ENCODE measurements at places on chromosomes 12 and 14.
A peak's percentile ranks its signal among the peaks of the same experiment; 100 is the strongest.

DNA sequence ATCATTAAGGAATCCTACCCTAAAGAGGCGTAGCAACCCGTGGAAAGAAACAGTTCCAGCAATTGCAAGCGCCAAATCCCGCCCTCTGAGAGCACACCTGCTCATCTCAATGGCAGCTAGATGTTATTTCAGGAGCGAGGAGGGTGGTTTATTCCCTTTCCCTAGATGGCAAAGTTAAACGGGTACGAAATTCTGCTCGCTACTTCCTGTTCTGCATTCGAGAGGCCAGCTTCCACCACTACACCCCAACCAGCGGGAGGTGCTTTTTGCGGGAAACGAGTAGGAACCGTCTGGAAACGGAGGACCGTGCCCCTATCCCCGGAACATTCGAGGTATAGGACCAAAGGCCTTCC lies 536 bp downstream of the VPS29 start:
- DNase-seq = peak; percentile 56

DNA sequence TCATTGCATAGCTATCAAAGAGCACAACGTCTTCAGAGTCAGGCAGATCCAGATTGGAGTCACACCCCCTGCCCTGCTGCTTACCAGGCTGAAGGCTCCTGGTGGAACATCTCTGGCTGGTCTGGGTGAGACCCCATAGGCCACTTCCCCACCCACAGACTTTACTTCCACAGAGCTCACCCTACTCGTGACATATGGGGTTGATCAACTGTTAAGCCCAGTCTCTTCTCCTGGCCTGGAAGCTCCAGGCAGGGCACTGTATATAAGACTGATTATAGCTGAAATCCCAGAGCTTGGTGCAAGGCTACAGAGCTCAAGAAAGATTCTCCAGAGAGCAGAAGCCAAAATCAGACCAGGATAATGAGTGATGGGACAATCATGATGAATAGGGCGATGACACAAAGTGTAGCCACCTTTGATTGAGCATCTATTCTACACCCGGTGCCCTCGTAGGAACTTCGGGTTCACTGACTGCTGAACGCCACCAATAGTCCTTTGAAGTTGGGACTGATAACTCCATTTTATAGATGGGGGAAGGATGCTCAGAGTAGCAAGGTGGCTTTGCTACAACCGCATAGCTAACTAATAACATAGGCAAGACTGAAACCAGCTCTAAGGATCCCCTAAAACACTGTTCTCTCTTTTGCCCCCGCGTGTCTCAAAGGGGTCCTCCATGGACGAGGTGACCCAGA lies 287.8 kb downstream of the BCL11B start:
- no peak for DNase-seq

DNA sequence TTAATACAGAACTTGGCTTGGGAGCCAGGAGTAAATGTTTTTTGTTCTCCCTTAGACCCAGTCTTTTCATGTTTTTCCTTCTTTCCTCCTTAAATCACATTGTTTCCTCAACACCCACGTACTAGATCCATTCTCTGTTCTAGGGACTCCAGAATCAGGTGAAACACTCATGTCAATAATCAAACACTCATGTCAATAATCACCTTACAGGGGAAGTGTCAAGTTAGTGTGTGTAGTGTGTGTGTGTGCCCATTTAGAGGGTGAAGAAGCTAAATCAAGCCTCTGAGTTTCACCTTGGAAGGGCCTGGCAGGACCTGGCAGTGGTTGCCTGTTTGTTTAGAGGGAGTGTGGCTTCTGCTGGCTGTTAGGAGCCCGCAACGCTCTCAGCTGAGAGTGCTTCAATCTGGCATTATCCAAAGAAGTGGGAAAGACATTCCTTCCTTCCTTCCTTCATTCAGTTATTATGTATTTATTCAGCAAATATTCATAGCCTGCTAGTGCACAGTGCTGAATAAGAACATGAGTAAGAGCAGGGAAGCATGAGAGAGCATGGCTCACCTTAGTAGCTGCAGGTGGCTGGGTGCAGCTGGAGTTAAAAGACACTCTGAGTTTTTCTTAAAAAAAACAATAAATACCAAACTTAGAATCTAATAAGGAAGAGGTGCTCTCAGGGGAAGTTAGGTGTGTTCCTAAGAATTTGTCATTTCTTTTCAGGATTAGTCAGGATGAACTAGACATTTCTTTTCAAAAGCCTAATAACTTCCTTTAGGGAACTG lies 17.6 kb upstream of the EID3 start:
- no peak for DNase-seq

GRCh38 chr14:72521968-72522741 lies 371.7 kb downstream of the DPF3 start:
- no peak for DNase-seq

DNA sequence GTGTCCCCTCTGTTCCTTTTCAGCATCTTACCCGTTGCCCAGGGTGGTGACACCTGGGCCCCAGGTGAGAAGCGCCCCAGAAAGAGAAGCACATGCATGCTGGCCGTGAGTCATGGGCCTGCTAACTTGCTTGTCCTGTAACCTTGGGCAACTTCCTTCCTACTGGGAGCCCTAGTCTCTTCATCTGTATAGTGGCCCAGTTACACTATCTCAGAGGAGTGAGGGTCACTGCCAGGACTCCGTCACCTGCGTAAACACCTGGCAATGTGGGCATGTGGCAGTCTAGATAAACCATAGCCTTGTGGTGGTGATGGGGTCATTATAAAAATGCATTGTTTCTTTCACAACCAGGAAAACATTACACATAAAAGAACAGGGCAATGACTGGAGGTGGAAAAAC lies 125.2 kb downstream of the SLC25A47 start:
- DNase-seq = no peak

- no peak for DNase-seq
Observed at GRCh38 chr14:71117839-71118743, 210.8 kb downstream of the PCNX1 start.

DNA sequence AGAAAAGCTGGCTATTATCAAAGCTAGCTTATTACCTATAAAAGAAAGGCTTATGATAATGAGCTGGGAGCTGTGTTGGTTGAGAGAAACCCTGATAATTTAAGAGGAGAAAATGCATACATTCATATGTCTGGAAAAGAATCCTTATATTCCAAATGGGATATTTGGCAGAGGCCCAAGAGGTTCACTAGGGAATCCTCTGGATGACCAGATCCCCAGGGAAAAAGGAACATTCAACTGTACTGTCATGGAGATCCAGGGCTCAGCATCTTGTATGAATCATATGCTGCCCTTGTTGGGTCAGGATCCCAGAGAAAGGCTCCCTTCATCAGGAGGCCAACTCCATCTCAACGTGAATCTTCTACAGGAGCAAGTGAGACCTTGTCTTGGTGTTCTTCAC lies 16.6 kb upstream of the FBXO34 start:
- no peak for DNase-seq

DNA sequence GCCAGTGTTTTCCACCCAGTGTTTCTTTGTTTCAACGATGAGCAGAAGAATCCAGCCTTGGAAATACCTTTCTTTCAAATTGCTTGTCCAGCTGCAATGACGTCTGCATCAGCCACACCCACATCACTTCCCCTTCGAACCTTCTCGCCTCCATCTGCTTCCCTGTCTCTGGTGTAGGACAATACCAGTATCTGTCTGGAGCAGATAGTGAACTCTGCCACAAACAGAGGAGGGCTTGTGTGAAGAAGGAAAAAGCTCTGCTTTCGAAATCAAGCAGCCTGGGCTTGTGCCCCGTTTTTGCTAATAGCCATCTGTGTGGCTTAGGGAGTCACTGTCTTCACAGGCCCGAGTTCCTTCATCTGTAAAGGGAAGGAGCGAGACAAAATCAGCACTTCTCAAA lies 415.4 kb downstream of the ZFP36L1 start:
- DNase-seq = no peak

DNA sequence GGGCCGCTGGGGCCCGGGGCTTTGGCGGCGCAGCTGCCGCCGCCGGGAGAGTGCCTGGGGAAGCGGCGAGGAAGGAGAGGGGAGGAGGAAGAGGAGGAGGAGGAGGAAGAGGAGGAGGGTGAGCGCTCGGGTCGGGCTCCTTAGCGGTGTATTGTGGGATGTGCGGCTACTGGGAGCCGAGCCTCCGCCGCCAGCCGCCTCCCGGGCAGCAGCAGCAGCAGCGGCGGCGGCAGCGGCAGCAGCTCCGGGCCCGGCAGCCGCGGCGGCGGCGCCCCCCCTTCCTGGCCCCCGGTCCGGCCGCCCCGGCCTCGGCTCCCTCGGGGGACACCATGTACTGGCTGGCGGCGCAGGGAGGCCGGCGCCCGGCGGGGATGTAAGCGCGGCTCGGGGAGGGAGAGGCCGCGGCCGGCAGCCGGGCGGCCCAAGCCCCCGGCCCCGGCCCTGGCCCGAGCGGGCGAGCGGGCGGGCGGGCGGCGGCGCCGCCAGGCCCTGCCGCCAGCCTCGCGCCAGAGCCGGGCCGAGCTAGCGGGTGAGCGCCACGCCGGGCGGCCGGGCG lies at the start of gene SETD1B:
SETD1B (plus strand) TSS at position 149 of the 556 bp plus-strand sequence. CDS start 729 bp downstream, outside the sequence.
- DNase-seq = no peak

DNA sequence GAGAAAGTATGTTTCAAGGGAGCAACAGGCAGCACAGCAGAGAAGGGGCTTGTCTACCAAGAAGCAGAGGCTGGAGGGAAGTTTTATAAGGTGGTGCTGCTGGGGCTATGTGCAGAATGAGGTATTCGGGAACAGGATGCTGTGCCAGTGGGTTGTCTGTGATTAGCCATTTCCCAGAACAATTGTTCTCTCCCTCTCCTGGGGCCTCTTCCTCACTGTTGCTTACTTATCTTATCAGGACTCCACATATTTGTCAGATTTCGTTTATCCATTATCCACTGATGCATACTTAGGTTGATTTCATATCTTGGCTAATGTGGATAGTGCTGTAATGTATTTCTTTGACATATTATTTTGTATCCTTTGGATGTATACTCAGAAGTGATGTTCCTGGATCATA lies 195.1 kb upstream of the RTL1 start:
- DNase-seq = no peak

GRCh38 chr12:6494968-6495367 lies 1.1 kb downstream of the NCAPD2 start:
- DNase-seq = no peak

DNA sequence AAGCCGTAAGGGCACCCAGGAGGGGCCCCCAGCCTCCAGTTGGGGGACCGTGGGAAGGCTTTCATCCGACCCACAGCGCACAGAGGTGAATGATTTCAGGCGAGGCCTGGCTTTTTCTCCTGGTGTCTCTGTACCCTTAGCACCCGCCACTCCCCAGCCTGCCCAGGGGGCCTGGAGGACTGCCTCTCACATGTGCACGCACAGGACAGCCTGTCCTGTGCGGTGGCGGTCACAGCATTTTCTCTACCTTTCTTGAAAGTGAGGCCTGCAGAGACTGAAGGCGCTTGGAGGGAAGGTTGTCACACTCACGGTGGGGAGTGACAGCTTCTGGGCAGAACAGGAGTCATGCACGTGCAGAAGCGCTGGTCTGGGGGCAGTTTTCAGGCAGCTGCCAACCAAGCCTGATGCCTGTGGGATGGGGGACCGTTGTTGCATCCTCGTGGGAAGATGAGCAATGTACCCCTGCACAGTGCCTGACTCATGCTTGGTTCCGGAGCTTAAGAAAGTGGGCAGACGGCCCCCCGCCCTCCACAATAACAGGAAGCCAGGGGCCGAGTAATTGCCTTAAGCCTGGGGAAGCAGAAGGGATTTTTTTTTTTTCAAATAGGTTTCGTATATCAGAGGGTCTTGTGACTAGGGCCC lies 148.1 kb downstream of the TSPAN9 start:
- peak; percentile 75 for DNase-seq

DNA sequence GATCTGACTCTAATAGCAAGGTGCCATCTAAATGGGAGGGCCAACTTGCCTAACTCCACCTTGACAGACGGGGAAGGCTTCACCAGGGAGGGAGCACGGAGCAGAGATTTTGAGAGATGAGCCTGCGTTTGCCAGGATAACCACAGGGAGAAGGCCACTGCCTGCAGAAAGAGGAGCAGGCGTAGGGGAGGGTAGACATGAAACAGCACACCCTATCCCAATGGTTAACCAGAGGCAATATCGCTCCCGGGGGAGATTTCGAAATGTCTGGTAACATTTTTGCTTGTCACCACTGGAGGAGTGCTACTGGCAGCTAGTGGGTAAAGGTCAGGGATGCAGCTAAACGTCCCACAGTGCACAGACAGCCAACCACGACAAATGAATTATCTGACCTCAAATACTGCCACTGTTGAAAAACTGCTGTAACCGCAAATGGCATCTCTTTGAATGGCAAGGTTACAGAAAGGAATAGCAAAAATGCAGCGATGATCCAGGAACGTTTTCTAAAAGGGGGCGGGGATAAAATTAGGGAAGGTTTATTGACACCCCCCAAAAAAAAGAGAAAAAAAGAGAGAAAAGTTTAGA lies 126.0 kb upstream of the ATF7IP start:
- DNase-seq = peak; percentile 59

DNA sequence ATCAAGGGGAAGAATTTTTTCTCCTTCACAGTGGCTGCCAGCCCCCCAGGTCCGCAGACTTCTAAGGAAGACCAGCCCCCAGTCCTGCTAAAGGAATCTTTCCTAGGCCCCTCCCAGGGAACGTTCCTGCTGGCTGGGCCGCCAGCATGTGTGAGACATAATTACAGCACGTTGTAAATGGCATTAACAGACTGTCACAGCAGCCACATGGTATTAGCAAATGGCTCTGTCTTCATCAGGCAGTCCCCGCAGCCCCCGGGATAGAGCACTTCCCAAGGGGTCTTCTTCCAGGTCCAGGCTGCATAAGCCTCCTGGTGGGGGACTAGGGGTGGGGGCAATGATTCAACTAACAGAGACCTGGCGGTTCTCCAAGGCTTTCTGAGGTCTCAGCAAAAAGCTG lies 34.9 kb upstream of the FAM222A start:
- no peak for DNase-seq

- no peak for DNase-seq
Observed at GRCh38 chr14:23704890-23705289, 68.7 kb downstream of the DHRS2 start.

DNA sequence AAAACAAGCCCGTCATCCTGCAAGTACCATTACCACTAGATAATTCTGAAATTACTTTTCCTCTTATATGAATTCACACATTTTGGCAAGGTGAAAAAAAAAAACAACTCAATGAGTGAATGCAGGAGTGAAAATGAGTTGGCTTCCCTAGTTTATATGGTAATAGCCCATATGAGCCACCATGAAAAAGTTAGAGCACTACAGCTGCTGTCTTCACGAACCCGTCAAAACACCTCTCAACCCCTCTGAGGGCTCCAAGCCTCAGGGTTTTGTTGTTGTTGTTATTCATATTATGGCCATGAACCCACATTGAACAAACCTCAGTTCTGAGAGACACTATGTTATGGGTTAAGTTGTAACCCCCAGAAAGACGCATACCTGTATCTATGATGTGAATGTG lies 289.9 kb upstream of the CAND1 start:
- DNase-seq = no peak

GRCh38 chr12:125140279-125141209 lies 75.3 kb downstream of the AACS start:
- peak; percentile 60 for DNase-seq

GRCh38 chr12:71397433-71397954 lies 42.1 kb upstream of the LGR5 start:
- peak; percentile 13 for DNase-seq

DNA sequence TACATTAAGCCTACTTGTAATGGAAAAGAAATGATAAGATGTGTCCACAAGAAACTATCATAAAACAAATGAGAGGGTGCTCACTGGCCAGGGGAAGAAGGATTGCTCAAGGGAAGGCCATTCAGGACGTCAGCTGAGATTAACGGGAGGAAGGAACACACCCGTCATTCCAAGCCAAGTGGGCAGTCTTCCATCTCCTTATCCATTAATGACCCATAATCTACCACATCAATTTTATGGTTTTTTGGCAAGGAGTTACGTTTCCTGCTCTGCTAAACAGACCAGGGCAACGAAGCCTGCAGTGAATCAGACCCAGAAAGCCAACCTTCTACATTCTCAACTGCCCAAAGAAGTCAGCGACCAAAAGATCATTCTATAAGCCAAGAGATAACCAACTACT lies 25.1 kb downstream of the PRKAB1 start:
- peak; percentile 45 for DNase-seq

Data from hepatic stellate cell (primary cell).